ENCODE measurements at places on chromosomes 6 and 20.

DNA sequence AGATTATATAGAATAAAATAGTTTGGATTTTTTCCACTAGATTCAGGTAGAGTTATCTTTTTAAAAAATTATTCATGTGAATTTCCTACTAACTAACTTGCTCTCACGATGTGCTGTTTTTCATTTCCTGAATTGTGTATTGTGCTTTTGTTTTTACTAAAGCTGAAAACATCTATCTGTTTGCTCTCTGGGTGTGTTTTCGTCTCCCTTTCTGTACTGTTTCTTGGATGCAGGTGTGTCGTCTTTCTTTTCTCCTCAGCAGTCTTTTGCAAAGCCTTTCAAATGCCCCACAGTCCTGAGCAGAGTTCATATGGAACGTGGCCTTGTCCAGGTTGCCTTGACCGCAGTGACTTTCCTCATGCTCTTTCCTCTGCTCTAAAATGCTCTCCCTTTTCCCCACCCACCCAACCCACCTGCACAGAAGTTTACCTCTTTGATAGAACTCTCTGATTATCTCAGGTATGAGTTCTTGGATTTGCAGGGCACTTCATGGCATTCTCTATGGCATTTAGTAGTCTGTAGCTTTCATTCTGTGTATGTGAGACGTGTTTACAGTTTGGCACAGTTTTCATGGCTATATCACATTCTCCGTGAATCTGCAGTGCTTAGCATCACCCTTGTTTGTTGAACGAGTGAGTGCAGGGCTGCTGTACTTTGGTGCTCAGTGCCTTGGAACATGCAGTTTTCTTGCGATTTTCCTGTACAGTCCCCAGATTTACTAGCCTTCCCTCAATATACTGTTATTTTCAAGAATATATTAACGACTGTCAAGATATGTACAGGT, 77.1 kb downstream of the FARS2 start:
- no peak for DNase-seq

DNA sequence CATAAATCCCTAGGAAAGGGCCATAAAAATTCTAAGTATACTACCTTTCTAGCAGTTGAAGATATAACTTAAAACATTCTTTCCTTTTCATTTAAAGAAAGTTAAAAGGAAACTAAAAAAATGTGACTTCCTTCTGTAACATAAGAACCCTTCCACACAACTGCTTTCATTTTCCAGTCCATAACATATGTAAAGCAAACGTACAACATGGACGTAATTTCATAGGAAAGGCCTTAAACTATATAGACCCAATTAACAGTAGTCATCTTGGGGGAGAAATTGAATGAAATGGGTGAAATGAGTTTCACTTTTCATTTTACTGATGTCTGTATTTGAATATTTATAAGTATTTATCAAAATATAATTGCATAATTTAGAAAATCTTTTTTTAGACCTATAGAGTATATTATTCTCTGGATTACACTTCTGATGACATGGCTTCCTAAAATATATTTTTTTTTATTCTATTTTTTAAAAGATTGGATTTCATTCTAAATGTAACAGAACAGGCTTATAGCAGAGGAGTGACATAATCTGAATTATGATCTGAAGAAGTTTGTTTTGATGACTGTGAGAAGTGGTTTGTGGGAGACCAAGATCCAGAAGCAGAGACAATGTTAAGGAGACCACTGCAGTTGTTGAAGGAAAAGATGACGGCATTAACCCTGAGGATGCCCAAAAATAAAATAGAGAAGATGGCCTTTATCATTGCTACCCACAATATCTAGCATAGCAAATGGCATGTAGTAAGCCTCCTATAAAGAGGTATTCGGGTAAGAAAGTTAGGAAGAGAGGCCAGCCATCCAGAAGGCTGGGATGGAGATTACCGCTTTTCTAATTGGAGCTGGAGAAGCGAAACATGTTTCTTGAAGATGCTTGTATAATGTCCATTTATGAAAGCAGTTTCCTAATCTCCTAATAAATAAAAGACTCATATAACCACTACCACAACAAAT, 260.4 kb downstream of the PTPRK start:
- DNase-seq: no peak

- no peak for DNase-seq
Observed at GRCh38 chr6:25352285-25352684, 73.1 kb downstream of the CARMIL1 start.

DNA sequence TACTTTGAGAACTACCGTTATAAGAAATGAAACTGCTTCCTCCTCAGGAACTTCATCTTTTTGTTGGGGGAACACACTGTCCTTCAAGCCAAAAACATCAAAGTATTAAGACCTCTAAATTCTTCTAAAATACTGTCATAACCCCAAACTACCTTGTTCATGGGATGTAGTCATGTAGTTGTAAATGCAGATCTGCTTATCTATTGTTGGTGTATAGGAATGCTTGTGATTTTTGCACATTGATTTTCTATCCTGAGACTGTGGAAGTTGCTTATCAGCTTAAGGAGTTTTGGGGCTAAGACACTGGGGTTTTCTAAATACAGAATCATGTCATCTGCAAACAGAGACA, 282.9 kb upstream of the RUNX2 start:
- DNase-seq: no peak

DNA sequence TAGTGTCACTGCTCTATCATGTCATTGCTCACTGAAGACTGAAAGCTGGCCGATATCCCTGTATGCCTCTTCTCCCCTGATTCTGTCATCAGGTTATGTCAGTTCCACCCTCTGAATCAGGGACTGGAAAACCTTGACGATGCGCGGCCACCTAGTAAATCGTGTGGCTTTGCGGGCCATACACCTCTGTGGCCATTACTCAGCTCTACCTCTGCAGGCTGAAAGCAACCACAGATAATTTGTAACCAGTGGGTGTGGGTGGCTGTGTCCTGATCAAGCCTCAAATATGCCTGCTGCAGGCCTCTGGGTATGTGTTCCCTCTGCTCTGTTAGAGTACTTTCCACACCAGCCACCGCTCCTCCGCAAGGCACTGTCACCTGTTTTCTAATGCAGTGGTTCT, 105.2 kb downstream of the GMPR start:
- no peak for DNase-seq

GRCh38 chr6:150894935-150895552, 29.5 kb downstream of the MTHFD1L start:
- no peak for DNase-seq

- no peak for DNase-seq
Observed at GRCh38 chr6:151067684-151068596, 171.8 kb upstream of the AKAP12 start.

DNA sequence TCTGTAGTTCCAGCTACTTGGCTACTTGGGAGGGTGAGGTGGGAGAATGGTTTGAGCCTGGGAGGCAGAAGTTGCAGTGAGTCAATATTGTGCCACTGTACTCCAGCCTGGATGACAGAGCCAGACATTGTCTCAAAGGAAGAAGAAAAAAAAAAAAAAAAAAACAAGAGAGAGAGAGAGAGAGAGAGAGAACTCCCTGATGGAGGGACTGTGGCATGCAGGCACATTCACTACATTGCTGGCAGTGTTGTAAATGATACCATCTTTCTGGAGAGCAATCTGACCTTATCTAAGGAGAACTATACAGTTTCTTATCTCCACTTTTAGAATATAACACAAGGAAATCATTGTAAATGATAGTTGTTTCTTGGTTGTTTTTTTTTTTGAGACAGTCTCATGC, 85.1 kb downstream of the MDN1 start:
- DNase-seq: no peak

GRCh38 chr6:91415031-91415605, 828.2 kb upstream of the MAP3K7 start:
- DNase-seq: no peak

DNA sequence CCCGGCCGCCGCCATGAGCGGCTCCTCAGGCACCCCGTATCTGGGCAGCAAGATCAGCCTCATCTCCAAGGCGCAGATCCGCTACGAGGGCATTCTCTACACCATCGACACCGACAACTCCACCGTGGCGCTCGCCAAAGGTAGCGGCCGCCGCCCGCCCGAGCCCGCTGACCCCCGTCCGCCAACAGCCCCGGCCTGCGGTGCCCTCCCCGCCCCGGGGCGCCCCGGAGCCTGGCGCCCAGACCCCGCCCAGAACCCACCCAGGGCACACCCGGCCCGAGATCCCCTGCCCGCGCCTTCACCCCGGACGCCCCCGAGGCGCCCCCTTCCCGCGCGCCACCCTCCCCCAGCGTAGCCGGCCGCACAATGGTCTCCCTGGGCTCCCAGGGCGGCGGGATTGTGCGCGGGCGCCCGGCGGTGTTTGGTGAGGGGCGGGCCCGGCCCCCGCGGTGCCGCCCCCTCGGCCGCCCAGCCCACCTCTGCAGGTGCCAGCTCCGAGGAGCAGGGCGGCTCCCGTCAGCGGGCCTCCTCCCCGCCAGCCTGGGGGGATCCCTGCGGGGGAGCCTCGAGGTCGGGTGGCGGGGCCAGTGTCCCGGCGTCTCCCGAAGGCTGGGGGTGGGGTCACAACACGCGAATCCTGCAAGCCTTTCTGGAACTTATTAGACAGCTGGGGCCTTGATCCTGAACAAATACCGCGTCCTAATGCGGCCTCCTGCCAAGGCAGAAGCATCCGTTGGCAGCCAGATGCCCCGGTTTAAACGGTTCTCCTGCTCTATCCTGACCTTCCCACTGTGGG, 577 bp downstream of the LSM14B start:
- no peak for DNase-seq

All from KBM-7 (cell line).